Spleen (tissue), 13 donors: ENCODE measurements at places on chromosomes 1 and 21. TPM values are rescaled to one million over a fixed set of nuclear protein-coding genes. Genes with fewer than 3 reads are reported as not detected.

Gene FCRL2
- total RNA-seq = 56.5 TPM

DNA sequence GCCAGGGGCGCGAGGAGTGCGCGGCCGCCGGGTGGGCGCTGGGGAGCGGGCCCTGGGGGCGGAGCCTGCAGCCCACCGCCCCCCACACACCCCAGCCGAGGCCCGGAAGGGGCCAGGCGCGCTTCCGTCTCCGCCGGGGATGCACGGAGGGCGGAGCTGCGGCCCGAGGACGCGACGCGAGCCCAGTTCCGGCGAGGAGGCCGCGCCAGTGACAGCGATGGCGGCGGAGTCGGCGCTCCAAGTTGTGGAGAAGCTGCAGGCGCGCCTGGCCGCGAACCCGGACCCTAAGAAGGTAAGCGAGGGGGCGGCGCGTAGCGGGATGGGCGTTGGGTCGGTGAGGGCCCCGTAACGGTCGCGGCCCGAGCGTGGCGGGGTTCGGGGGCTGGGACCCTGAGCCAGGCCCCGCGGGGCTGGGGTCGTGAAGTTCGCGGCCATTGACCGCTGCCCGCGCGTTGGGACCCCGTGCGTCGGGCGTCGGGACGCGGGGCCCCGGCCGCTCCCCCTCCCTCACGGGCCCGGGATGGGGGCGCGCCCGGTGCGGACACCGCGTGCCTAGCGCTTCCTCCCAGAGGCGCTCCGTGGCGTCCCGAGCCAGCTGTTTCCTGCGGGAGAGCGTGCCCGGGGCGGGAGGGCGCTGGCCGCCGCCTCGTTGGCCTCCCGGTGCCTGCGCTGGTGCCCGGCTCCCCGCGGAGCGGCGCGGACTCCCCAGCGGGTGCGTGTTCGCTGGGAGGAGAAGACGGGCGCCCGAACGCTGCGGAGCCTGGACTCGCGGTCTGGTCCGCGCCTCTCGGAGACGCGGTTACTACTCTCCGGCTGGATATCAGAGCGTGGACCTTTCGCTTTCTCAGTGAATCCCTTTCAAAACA, at the start of gene ELOA:
ELOA (plus strand) TSS at position 185 of the 866 bp plus-strand sequence; CDS start at position 218, 33 bp downstream.
- DNase-seq = peak; percentile 97

Gene TRABD2B
- 0.68 TPM for total RNA-seq

- no peak for DNase-seq
These were observed 413.9 kb downstream of the ADGRL2 start for GRCh38 chr1:82214606-82215005.

Gene TFAP2E
- total RNA-seq = not detected
